ENCODE measurements at places on chromosomes 12 and 14.

DNA sequence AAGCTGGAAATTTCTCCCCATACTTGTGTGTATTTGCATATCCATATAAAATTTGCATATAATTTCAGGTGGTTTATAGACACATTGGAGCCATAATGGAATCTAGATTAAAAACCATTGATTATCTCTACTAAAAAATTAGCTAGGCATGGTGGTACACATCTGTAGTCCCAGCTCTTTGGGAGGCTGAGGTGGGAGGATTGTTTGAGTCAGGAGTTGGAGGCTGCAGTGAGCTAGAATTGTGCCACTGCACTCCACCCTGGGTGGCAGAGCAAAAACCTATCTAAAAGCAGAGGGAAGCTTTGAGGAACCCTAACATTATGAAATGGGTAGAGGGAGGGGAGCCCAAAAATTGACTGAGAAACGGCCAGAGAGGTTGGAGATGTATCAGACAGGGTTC, 2.6 kb upstream of the RDH11 start:
- DNase-seq, result no peak

GRCh38 chr14:20386276-20386855, 26.9 kb downstream of the TEP1 start:
- no peak for DNase-seq

DNA sequence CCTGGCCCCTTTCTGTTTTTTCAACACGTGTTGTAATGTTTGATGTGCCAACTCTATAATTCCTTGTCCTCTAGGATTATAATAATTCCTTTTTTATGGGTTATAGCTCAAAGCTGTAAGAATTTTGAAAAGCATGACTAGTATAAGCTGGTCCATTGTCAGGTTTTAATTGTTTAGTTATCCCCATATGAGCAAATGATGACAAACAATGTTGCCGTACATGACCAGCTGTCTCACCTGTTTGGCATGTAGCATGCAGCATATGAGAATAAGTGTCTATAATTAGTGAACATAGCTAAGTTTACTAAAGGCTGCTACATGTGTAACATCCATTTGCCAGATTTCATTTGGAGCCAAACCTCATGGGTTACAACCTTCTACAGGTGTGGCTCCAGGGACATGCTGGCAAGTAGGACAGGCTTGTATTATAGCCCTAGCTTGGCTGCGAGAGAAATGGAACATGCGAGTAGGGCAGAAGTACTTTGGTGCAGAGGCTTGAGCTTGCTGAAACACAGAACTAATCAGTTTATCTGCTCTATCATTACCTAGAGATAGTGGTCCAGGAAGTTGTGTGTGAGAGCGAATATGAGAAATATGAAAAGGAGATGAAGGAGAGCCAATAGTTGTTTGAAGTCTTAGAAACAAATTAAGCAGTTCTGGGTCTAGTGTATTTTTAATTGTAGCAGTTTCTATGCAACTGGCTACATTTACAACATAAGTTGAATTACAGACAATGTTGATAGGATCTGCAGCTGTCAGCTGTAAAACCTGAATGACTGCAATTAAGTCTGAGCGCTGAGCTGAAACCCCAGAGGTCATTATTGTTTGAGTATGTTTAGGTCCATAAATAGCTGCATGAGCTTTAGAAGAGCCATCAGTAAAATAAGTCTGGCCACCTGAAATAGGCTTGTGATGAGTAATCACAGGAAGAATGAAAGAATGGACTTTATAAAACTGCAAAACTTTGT, 22.6 kb upstream of the MAPKAPK5 start:
- no peak for DNase-seq

DNA sequence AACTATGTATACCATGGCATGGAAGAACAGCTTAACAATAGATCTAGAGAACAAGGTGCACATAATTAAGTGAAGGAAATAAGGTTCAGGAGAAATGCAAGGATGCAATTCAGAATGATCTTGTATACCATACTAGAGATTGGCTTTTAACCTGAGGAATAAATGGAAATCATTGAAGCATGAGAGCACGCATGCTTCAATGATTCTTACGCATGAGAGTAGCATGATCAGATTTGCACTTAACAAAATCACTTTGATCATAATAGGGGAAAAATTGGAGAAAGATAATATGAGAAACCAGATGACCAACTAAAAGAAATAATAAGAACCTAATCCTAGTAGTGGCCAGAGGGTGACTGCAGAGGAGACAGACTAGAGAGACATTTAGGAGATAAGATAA, 133.3 kb upstream of the FSCB start:
- no peak for DNase-seq

GRCh38 chr12:49160399-49160798, 28.5 kb downstream of the TUBA1A start:
- DNase-seq, result no peak

GRCh38 chr12:6084261-6084968, 40.1 kb downstream of the VWF start:
- DNase-seq, result no peak

DNA sequence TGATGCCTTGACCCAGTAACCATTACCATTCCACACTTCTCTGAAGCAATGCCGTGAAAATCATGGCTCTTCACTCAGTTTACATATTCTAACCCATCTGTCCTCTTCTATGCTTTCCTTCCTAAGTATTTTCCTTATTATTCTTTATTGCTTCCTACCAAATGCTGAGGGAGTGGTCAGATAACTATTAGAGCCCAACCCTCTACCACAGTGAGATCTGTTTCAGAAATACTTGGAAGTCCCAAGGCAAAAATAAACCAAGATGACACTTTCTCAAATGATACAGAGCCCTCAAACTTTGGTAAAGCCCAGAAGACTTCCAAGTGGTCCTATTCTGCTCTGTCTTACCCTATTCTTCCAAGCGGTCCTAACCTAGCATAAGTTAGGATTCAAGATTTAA, 68.0 kb downstream of the MED13L start:
- DNase-seq, result no peak

DNA sequence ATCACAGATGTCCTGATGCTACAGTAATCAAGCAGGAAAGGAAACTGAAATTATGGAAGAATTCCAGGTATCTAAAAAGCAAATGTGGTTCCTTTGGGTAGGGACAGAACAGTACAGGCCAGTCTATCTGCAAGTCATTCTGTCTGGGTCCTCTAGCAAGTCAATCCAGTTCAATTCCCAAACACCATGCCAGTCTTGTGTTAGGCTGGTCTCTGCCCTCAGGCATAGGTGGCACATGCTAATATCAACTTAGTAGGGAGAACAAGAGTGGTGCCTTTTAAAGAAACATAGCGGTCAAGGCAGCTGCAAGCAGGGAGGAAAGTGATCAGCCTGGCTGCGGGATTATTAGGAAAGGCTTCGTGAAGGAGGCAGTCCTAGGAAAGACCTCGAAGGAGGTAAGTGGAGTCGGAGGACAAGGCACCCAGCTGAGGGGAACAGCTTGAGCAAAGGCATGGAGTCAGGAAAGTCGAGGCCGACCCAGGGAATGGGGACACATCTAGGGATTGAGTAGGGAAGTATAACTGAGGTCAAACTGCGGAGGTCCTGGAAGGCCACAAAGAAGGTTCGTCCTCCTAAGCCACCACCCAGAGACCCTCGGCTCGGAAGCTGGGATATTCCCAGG, 3.8 kb upstream of the PLEKHG6 start:
- no peak for DNase-seq

DNA sequence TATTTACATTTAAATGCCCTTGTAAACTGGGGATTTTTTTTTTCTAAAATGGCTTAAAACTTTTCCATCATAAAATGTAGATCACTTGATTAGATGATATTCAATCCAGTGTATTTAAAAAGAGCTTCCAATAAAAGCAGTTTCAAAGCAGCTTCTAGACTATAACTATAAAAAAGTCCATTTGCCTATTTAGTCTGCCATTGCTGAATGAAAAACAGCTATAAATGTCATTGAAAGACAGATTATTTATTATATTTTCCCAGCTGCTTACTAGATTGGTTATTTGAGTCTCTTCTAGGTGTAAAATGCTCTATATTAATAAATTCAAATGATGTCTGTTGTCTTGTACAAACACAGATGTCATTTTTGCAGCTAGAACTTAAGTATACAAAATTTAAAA, 414.8 kb downstream of the RMST start:
- DNase-seq, result no peak

- no peak for DNase-seq
Observed at GRCh38 chr14:50000380-50001150, 107.7 kb downstream of the ARF6 start.

GRCh38 chr14:98578204-98578603, 693.8 kb downstream of the BCL11B start:
- no peak for DNase-seq

- no peak for DNase-seq
Observed at GRCh38 chr14:93146119-93146518, 30.4 kb upstream of the ITPK1 start.

Measured in esophagus squamous epithelium (tissue), 5 donors.